ENCODE measurements at places on chromosomes 6 and 20.

- no peak for DNase-seq
These were observed 56.0 kb downstream of the TENT5A start for GRCh38 chr6:81696524-81696923.

GRCh38 chr6:63516186-63516944 lies 55.9 kb upstream of the LOC128125822 start:
- no peak for DNase-seq

DNA sequence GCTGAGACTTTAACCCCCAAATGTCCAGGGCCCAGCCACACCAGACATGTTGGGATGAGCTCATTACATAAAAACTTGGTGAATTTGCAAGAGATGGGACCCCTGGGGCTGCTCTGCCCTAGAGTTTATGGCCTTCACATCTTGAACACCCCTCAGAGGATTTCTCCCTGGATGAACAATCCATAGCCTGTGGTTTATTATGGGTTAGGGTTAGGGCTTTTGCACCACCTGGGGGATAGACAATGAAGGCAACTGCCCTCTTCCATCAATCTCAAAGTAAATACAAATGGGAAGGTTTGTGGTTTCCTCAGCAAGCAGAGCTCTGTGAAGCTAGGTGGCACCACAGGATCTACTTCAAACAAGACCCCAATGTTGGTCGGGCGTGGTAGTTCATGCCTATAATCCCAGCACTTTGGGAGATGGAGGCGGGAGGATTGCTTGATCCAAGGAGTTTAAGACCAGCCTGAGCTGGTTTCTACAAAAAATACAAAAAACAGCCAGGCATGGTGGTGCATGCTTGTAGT lies 17.4 kb downstream of the SPINT3 start:
- no peak for DNase-seq

GRCh38 chr20:10074513-10074912 lies 39.7 kb downstream of the ANKEF1 start:
- DNase-seq: no peak

- no peak for DNase-seq
These were observed 14.8 kb downstream of the FAXC start for GRCh38 chr6:99334526-99335127.

- DNase-seq: no peak
These were observed 684 bp downstream of the ZNFX1 start for GRCh38 chr20:49276961-49277785.

GRCh38 chr6:113402544-113402943 lies 454.6 kb upstream of the MARCKS start:
- no peak for DNase-seq

DNA sequence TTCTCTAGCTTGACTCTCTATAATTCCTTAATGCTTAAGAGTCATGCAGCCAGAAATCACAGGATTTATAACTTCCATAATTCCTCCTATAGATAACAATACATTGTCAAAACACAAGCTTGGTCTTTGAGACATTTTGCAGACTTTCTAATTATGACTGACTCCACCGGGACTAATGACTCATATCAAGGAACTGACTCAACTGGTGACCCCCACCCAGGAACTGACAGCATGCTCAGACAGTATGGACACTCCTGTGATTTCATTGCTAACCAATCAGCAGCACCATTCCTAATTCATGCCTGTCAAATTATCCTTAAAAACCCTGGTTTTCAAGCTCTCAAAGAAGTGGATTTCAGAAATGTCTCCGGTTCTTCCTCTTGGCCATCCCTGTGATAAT lies 670.5 kb upstream of the IMPG1 start:
- DNase-seq: no peak

DNA sequence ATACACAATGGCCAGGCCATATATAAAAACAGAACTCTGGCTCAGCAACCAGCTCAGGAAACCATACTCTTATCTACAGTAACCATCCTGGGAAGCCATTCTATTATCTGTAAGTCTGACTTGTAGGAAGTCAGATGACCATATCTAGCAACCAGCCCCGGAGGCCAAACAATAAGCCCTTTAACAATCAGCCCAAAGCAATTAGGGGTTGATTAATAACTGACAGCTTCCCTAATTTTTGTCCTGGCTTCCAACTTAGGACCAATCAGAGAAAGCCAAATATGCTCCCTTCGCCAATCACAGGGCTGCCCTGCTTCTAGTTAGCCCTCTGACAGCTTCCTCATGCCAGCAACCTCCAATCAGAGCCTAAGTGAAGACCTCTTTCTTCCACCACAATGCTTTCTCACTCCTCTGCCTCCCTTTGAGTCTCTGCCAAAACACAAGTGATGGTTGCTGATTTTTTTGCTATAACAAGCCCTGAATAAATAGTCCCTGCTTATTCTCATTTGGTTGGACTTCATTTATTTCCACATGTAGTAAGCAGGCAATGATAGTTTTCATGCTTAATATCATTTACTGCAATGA lies 37.8 kb upstream of the STXBP5 start:
- DNase-seq: no peak

- DNase-seq: no peak
These were observed 7.3 kb downstream of the RAB32 start for GRCh38 chr6:146550911-146551310.

DNA sequence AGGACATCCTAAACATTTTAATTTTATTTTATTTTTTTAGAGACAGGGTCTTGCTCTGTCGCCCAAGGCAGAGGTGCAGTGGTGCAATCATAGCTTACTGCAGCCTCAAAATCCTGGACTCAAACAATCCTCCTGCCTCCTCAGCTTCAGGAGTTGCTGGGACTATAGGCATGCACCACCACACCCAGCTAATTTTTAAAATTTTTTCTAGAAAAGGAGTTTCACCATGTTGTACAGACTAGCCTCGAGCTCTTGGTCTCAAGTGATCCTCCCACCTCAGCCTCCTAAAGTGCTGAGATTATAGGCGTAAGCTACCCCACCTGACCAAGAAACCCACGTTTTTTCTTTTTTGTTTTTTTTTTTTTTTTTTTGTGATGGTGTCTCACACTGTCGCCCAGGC lies 33.3 kb downstream of the BAK1 start:
- no peak for DNase-seq

GRCh38 chr6:32638532-32639219 lies 1.5 kb downstream of the HLA-DQA1 start:
- no peak for DNase-seq

DNA sequence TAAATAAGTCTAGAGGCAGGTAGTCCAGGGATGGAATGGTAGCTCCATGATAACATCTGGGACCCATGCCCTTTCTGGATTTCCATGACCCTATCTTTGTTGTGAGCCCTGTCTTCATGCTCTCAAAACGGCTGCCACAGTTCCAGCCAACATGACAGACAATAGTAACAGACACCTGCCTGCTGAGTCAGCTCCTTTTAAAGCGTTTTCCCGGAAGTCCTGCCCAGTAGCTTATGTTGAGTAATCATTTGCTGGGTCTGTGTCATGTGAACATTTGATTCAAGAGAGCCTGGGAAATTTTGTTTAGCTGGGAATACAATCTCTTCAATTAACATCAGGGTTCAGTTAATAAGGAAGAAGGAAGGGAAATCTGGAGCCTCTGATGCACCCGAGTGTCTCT lies 262.2 kb upstream of the SULF2 start:
- DNase-seq: no peak

DNA sequence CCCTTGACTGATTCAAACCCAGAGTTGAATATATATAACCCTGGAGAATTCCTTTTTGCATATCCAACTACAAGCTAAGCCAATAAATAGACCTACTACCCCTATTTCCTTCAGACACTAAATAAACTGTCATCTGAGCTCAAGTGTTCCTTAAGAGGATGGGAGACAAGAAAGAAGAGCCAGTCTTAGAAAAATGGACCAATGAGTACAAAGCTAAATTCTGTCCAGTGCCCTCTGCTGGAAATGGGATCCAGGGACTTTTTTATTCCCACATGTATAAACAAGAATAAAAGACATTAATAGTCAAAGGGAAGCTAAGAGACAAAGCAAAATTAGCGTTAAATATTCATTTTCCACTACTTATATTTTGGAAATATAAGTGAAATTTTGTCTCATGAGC lies 4.8 kb downstream of the PPP1R10 start:
- no peak for DNase-seq

DNA sequence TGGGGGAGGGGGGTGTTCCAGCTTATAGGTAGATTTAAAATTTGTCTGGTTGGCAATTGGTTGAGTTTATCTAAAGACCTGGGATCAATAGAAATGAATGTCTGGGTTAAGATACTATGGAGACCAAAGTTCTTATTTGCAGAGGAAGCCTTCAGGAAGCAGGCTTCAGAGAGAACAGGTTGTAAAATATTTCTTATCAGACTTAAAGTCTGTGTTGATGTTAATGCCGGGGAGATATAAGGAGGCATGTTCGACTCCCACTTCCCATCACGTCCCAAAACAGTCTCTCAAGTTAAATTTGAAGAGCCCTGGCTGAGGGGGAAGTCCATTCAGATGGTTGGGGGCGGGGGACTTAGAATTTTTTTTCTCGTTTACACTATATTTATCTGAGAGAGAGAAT lies 12.3 kb upstream of the BLCAP start:
- no peak for DNase-seq

- DNase-seq: no peak
These were observed 34.4 kb downstream of the PCNA start for GRCh38 chr20:5085380-5085779.

GRCh38 chr6:53302678-53303360 lies 45.9 kb downstream of the ELOVL5 start:
- peak; percentile 81 for DNase-seq

DNA sequence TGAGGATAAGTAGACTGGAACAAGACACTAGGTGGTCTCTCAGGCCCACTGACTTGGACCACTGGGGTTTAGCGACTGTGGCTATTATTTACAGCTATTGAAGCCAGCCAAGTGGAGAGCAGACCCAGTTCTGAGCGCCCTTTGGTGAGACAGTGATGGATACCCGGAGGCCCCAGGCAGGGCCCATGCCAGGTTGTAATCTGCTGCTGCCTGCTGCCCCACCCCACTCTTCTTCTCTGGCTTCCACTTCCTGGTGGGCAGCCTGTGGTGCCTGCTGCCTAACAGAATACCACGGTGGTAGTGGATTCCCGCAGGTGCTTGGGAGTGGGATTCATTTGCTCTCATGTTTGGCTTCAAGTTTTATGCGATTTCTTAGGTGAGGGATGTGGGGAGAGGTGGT lies 570 bp downstream of the RAB44 start:
- no peak for DNase-seq

DNA sequence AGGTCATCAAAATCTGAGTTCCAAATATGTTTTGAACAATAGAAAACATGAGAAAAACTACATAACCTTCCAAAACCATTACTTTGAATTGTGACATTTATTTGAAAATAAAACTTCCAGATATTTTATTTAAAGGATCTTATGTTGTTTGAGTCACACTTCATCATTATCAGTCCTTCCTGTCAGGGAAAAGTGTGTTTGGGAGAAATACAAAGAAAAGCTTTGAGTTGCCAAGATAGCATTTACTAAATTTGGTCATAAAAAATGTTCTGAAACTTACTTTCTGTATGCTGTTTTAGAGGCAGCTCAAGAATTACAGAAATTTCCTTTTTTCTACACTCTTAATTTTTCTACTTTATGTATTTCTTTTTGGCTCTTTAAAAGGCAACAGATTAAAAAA lies 208.2 kb upstream of the RIN2 start:
- no peak for DNase-seq

DNA sequence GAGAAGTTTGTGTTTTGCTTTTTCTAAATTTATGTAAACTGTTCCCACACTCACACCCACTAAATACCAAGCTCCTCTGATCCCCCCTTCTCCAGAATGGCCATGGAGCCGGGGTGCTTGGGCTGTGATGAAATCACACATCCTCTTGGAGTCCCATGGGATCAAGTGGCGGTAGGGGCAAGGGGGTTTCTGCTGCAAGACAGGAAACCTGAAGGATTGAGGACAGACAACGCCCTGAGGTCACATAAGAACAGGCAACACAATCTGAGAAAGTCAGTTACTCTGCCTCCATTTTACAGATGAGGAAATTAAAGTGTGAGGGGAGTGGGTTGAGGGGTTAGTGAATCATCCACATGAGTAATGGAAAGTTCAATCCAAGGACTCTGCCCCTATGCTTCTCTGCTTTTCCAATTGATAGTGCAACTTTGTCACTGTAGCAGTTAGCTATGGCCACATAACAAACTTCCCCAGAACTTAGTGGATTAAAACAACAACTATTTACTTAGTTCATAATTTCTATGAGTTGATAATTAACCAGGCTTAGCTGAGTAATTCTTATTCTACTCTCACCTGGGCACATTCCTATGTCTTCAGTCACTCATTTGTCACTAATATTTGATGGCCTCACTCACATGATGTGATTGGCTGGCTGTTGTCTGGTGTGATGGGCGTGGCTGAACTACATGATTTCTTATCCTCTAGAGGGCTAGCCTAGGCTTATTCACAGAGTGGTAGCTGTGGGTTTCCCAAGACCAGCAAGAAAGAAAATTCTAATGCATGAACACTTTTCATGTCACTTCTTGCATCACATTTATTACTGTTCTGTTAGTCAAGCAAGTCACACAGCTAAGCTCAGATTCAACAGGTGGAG lies 311.1 kb upstream of the RNF24 start:
- no peak for DNase-seq

GRCh38 chr6:29603930-29604329 lies 19.0 kb downstream of the OR2H2 start:
- DNase-seq: no peak

- DNase-seq: no peak
These were observed 3.6 kb upstream of the EMILIN3 start for GRCh38 chr20:41370176-41370575.

DNA sequence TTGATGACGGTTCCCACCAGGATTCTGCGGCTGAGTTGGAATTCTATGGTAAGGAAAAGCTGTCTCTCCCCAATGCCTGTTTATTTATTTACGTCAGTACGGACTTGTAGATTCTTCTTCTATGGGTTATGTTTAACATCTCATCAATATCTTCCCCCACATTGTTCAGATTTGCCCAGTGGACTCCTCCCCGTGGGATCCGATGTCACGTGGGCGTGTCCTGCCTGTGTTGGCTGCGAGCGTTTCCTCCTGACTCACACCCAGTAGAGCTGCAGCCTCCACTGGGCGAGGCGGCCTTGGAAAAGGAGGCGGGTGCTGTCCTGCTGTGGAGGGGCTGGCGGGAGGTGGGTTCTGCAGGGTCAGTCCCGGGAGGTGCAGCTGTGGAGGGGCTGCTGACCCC lies 46.8 kb upstream of the SLCO4A1 start:
- no peak for DNase-seq

DNA sequence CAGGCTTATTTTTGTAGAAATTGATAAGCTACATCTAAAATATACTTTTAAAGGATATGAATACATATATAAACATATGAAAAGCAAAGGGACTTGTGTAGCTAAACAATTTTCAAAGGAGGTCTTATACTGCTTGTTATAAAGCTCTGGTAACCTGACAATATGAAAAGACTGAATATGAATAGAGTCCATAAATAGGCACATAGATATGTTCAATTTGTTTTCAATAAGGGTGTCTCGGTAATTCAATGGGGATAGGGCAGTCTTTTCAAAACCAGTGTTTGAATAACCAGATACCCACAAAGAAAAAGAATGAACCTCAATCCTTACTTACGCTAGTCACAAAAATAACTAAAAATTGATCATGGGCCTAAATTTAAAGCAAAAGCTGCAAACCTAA lies 9.3 kb upstream of the MAP3K5 start:
- DNase-seq: no peak
